ENCODE measurements at places on chromosomes 5 and 9. TPM values are rescaled to one million over a fixed set of nuclear protein-coding genes. Genes with fewer than 3 reads are reported as not detected.

GRCh38 chr5:119470851-119471451 is 18.7 kb downstream of the HSD17B4 start:
- no peak for DNase-seq

GRCh38 chr9:91291866-91292265 is 69.9 kb downstream of the AUH start:
- DNase-seq = no peak

DNA sequence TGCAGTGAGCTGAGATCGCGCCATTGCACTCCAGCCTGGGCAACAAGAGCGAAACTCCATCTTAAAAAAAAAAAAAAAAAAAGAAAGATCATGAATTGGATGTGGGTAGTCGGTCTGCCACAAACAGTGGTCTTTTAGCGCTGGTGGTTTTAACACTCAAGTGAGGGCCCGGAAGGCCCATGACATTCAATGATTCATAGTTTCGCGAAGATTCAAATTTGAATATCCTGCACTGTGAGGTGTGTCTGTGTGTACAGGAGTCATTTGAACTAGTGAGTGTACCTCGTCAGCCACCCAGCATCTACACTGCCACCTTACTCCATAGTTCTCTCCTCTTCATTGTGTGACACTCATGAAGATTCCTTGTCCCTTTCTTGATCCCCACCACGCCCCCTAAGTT is 41.3 kb downstream of the CFAP77 start:
- no peak for DNase-seq

GRCh38 chr5:123429993-123430392 is 6.8 kb upstream of the CEP120 start:
- DNase-seq = no peak

GRCh38 chr5:93746406-93747056 is 5.1 kb upstream of the POU5F2 start:
- DNase-seq = no peak

- no peak for DNase-seq
Observed at GRCh38 chr9:2924380-2924768, 80.5 kb upstream of the PUM3 start.

GRCh38 chr5:83281658-83282057 is 189.9 kb upstream of the VCAN start:
- DNase-seq = no peak

DNA sequence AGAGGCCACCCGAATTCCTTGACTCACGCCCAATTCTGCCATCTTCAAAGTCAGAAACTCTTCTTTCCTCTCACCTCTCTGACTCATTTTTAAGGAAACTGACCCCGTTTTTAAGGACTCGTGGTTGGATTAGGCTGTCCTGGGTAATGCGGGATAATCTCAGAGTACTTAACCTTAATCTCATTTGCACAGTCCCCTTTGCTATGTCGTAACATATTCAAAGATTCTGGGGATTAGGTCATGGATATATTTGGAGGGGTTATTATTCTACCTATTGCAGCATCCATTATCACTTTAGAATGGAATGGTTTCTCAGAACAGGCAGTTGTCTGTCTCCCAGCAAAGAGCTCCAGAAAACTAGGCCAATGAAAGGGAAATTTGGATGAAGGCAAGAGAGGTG is 80.8 kb upstream of the IL12B start:
- no peak for DNase-seq

GRCh38 chr5:90438100-90438499 is 28.5 kb upstream of the CETN3 start:
- DNase-seq = no peak

DNA sequence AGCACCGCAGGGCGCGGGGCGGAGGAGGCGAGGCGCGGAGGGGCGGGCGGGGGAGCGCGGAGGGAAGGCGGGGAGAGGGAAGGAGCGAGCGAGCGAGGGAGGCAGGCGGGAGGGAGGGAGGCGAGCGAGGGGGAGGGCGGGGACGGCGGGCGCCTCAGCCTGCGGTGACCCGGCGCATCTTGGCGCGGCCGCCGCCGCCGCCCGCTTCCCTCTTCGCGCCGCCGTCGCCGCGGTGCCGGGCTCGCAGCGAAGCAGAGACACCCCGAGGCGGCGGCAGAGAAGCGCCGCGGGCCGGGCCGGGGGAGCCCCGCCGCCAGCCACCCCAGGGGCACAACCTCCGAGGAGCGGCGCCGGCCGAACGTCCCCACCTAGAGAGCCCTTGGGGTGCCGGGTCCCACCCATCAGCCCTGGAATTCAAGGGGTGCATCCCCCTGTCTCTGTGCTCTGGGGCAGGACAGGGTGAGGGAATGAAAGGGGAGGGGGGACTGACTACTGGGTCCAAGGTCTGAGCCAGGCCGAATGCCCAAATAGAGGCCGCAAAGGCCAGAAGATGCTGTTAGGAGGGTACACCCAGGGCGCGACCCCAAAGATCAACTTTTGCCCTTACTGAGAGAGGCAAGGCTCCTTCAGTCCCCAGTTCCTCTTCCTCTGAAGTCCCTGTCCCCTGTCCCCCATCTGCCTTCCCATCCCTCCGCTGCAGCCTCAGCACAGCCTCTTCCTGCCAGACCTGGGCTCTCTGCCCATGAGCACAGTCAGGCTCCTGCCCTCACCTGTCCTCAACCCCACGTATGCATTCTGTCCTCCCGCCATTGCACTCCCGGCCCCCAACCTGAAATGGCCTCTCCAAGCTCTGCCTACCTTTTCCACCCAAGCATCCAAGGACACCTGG is at the start of gene ADAMTS2:
Gene ADAMTS2, minus strand, starts transcription at position 29 of the 889 bp plus-strand sequence. CDS start 133 bp downstream, outside the sequence.
- DNase-seq = no peak

GRCh38 chr5:57862471-57862911 is 379.9 kb upstream of the ACTBL2 start:
- DNase-seq = no peak

DNA sequence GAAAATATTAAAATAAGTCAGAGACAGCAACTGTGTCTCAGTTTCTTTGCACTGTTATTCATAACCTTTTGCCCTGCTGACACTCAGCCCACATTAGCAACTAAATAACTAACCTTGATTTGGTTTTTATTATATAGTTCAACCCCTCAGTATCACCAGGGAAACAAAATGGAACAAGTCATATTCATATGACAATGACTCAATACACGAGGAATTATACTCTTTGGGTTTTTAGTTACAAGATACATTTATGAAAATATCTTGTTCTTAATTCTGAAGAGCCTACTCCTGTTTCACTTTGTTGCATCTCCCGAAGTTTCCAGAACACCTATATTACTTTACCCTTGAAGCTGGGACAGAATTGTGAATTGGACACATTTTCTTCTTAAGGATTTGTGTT is 845.4 kb downstream of the EFNA5 start:
- no peak for DNase-seq

GRCh38 chr9:110320651-110321445 is 16.8 kb downstream of the TXNDC8 start:
- DNase-seq = no peak

- DNase-seq = no peak
Observed at GRCh38 chr5:142364251-142365145, 39.7 kb upstream of the SPRY4 start.

- no peak for DNase-seq
Observed at GRCh38 chr5:131379723-131380122, 115.9 kb downstream of the CDC42SE2 start.

DNA sequence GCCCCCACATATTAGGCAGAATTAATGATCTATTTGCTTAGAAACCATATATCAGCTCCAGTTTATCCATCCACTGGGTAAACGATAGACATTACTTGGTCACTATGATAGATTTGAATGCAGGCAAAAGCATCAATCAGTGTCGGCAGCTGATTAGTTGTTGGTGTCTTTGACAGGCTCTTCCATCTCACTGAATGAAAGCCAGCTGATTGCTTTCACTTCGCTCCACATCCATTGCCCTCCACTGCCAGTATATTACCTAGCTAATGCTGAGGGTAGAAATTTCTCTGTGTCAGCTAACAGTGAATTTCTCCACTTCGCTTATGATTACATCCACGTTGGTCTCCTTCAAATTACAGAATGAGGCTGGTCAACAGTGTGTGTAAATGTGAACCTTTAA is 821.3 kb upstream of the TYRP1 start:
- DNase-seq = no peak

- DNase-seq = no peak
Observed at GRCh38 chr9:133709015-133709611, 29.0 kb downstream of the SARDH start.

GRCh38 chr5:57002959-57003485 is 51.1 kb upstream of the MIER3 start:
- DNase-seq = no peak

Gene SV2C
- not detected for total RNA-seq

Gene PCA3
- total RNA-seq = not detected

Gene SLC36A2
- total RNA-seq = 0.75 TPM

Gene TMEFF1
- not detected for total RNA-seq

Gene SH3PXD2B
- total RNA-seq = 60.8 TPM

Gene ZNF454
- 2.8 TPM for total RNA-seq

Gene PCDHGA8
- 3.2 TPM for total RNA-seq

Gene PCDHGA11
- total RNA-seq = 5.3 TPM

Gene FAM221B
- not detected for total RNA-seq

Gene MRPL36
- 21.4 TPM for total RNA-seq

Gene ROPN1L
- not detected for total RNA-seq

Gene AQP7
- 18.9 TPM for total RNA-seq

Gene SOX30
- not detected for total RNA-seq

Gene IL11RA
- 50.3 TPM for total RNA-seq

Measured in ascending aorta (tissue), 2 donors.